Skeletal muscle tissue (tissue), 5 donors: ENCODE measurements at places on chromosomes 16 and 17. TPM values are rescaled to one million over a fixed set of nuclear protein-coding genes. Genes with fewer than 3 reads are reported as not detected.

Gene TPSB2
- total RNA-seq: not detected

Gene IL34
- 6.8 TPM for total RNA-seq

Gene PIMREG
- total RNA-seq: 6.3 TPM

Gene SLC2A4
- 34.4 TPM for total RNA-seq

Gene PDILT
- not detected for total RNA-seq

Gene TP53TG3C
- total RNA-seq: not detected

Gene CACNB1
- 146 TPM for total RNA-seq

Gene OR1A1
- not detected for total RNA-seq

Gene TMEM100
- total RNA-seq: 6.3 TPM

Gene RCVRN
- total RNA-seq: not detected

Gene OR3A3
- not detected for total RNA-seq

Gene MED31
- total RNA-seq: 3.1 TPM

Gene KCTD19
- total RNA-seq: not detected

Gene SLC52A1
- total RNA-seq: not detected

Gene SCNN1B
- total RNA-seq: not detected

Gene RECQL5
- total RNA-seq: 11.0 TPM

Gene CMTM2
- total RNA-seq: not detected

Gene AURKB
- total RNA-seq: 5.7 TPM

Gene TMEM235
- not detected for total RNA-seq

Gene HBA1
- total RNA-seq: 2,922 TPM

Gene SLC6A4
- 1.6 TPM for total RNA-seq

Gene ESRP2
- total RNA-seq: not detected

Gene PLCG2
- total RNA-seq: 8.4 TPM

Gene FBXW10B
- 0.52 TPM for total RNA-seq

Gene KLHL11
- total RNA-seq: 19.3 TPM

Gene POLR3E
- 22.4 TPM for total RNA-seq

Gene TSNAXIP1
- total RNA-seq: 0.52 TPM

Gene CRLF3
- total RNA-seq: 7.8 TPM

Gene KLHDC4
- total RNA-seq: 20.4 TPM

Gene LLGL2
- 4.7 TPM for total RNA-seq

Gene SLFN5
- total RNA-seq: 6.3 TPM

Gene PYY
- total RNA-seq: not detected

Gene GPR179
- not detected for total RNA-seq

Gene DNAI2
- not detected for total RNA-seq

Gene CARD14
- total RNA-seq: 0.52 TPM
